Activated T-helper 9 cell treated with anti-CD3 and anti-CD28 coated beads, Interleukin-2, amount 50 U/mL, for 16 hours (primary cell): ENCODE measurements at places on chromosomes 13 and 19.

GRCh38 chr13:112513761-112514160, 74.2 kb downstream of the TUBGCP3 start:
- DNase-seq, result no peak

DNA sequence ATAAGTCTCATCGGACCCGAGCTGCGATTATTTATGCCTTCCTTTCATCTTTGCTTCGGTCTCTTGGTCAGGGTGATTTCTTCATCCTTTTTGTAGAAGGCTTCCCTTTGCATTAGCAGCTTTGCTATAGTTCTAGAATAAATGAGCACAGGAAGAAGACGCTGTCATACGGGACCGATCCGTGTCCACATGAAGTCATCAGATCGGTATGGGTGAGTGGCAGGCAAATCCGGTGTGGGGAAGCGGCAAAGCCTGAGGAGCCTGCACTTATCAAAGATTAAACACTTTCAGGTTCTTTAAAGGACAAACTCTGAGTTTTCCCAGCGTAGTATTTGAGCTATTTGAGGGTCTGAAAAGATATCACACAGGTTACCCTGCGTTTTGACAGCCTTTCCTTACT, 119.3 kb downstream of the IRS2 start:
- no peak for DNase-seq

- no peak for DNase-seq
Observed at GRCh38 chr19:18009412-18010066, 1.6 kb downstream of the ARRDC2 start.

DNA sequence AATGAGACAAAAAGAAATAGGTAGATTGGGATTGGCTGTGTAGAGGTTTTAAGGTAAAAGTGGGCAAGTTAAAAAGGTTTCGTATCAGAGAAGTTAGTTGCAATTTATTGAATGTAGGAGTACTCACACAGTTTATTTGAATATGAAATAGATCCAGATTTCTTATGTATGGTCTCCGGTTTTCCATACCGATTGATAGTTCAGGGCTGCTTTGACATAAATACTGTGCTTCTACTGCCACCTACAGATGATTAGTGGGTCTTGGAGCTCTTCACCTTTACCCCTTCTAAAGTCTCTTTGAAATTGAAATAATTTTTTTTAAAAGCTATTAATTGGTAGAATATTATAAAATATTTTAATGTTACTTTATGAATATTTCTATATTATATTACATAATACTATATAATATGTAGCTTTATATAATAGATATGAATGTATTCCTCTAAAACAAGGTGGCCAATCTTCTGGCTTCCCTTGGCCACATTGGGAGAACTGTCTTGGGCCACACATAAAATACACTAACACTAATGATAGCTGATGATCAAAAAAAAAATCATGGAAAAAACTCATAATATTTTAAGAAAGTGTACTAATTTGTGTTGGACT, 7.7 kb upstream of the GPR18 start:
- DNase-seq, result no peak

GRCh38 chr13:87123987-87124784, 547.0 kb upstream of the SLITRK5 start:
- no peak for DNase-seq

- peak; percentile 9 for DNase-seq
Observed at GRCh38 chr19:28878862-28879566, 333.9 kb downstream of the UQCRFS1 start.

DNA sequence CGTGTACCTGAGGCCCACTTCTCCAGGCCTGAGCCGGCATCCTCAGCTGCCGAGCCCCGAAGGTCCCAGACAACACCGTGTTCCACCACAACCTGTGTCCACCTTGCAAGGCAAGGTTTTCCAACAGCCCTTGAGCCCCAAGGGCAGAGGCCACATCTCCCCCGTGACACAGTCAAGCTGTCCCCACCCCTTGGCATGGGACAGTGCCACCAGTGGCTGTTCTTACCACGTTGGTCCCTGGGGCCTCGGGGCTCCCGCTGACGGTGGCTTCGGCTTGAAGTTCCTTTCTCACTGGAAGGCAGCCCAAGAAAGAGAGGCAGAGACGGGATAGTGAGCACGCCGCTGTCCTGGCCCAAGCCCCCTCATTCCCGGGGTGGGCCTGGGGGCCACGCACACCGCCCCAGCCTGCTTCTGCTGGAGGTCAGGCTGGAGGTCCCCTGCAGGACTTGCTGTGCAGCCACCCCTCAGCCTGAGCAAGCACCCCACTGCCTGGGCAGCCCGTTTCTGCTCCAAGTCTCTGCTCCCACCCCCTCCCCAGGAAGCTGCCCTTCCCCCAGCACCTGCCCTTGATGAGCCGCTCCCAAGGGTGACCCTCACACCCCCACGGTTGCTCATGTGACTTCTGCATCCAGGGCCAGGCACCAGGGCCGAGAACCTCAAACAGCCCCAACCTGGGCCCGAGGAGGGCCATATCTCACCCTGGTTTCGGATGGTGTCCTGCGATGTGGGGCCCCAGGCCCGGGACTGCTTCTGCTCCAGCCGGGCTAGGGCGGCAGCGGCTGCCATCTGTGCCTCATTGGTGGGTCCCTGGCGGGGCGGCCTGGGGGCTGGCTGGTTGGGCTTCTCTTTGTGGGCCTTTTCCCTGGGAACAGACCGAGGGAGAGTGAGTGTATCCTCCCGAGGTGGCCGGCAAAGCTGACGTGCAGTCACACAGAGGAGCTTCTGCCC, 4.1 kb downstream of the UBXN6 start:
- no peak for DNase-seq

DNA sequence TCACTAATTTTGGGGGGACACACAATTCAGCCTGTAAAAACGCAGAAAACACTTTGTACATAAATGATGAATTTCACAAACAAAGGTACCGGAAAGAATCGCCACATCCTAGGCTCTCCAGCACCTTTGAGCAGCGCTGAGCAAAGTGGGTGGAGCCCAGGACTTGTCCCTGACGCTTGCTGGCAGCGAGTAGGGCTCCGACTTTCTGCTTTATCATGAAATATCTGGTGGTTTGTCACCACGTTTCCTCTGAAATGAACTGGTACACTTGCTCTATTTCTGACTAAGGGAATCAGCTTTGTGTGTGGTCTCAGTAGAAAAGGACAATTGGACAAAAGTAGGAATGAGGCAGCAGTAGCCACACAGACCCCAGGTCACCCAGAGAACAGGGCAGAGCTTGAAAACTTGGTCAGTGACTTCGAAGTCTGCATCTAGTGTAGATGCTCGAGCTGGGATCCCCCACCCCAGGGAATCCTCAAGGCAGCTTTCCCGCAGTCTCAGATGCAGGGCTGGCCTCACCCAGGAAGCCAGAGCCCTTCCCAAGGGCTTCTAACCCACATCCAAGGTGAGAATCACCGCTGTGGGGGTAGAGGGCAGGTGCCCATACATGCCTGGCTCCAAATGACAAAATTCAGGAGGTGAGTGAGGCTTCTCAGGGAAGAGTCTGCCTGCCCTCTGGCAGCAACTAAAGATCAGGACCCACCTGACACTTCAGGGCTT, 85.3 kb upstream of the SOX1 start:
- no peak for DNase-seq

DNA sequence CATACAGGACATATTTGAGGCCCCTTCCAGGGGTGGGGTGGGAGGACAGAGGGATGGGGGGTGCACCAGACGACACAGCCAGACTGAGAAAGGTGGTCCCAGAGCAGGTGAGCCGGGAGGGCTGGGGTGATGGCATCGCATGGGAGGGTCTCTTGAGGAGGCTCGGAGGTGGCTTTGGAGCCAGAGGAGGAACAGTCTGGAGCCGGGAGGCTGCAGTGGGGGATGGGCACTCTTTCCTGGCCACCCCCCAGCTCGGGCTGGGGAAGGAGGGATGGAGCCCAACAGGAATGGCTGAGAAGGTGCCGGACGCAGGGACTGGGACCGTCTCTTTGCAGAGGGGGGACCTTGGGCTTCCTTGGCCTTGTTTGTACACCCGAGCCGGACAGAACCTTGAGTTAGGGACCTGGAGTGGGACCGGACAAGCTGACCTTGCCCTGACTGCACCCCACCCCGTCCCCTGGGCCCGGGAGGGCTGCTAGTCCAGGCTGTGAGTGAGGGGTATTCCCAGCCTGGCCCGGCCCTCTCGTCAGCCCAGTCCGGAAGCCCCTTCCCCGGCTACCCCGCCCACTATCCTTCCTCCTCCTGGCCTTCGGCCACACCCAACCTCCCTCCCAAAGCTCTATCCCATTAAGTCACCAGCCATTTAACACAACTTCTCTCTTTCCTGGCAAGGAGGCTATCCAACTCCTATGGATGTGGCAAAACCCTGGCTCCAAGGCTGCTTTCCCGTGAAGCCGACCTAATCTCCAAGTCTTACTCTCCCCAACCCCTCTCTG, 816 bp upstream of the TBXA2R start:
- DNase-seq, result no peak

DNA sequence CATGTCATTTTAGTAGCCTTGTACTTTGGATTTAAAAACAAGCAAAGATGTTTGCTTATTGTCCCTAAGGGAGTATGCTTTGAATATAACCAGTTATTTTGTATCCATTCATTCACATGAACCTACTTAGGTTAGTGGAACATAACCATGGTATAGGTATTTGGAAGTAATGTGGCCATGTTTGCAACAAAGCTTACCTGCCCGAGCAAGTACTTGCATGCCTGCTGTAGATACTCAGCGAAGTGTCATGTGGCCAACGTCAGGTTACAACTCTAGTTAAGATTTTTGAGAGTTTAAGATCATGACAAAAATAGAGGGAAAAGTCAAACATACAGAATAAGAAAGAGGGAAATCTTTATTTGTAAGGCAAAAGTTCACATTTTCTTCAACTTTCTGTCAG, 57.2 kb downstream of the COG6 start:
- no peak for DNase-seq

DNA sequence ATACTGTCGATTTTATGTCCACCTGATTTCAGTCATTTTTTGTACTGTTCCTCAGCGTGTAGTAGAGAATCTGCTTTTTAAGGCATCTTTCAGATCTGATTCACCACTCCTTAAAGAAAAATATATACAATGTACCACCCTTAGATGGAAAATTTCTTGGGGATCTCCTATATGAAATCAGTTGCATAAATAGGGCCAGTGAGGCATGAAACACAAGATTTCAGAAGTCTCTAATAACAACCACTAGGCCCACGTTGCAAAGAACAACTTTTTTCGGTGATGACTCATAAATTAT, 1.4 kb downstream of the USP12 start:
- DNase-seq, result no peak
